Mammary epithelial cell (primary cell): ENCODE measurements at places on chromosomes 6 and 20. TPM values are rescaled to one million over a fixed set of nuclear protein-coding genes. Genes with fewer than 3 reads are reported as not detected.

The ADRM1 gene
- polyA plus RNA-seq: 133 TPM

The NHLRC1 gene
- polyA plus RNA-seq: 1.4 TPM

- DNase-seq: no peak
Measured at GRCh38 chr6:140046016-140046632, 671.7 kb upstream of the CITED2 start.

DNA sequence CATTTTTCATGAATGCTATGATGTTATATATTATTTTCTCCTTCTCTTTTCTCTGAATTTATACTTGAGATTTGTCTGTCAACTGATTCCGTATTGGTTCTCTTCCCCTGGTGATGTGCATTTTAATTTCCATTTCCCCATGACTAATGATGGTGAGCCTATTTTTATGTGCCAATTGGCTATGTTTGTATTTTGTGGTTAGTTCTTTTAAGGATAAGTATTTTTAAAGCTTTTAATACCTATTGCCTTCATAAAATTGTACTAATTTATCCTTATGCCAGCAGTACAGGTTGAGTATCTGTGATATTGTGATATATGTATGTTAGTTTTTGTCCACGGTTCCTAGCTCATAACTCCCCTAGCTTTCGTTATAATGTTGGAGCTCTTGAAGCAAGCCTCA, 2.8 kb downstream of the POLH start:
- no peak for DNase-seq
